Dermis microvascular lymphatic vessel endothelial cell (primary cell): ENCODE measurements at places on chromosomes 5 and 9.

DNA sequence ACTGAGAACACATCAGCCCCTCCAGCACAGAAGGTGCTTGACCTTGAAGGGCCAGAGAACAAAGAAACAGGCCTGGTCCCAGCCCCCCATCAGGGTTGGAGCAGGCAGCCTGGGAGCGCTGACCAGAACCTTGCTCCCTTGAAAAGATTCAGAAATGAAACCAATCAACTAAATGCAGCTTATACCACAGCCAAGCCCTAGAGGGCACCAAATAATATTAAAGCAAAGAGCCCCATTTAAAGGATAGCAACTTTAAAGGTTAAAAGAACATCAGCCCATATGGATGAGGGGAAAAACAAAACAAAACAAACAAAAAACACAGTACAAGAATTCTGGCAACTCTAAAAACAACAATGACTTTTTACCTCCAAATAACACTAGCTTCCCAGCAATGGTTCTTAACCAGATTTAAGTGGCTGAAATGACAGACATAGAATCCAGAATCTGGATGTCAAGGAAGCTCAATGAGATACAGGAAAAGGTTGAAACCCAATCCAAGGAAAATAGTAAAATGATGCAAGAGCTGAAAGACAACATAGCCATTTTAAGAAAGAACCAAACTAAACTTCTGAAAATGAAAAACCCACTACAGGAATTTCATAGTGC lies 471.9 kb downstream of the MTRR start:
- DNase-seq, result no peak

- no peak for DNase-seq
Measured at GRCh38 chr9:35431467-35431866, 58.4 kb upstream of the RUSC2 start.

DNA sequence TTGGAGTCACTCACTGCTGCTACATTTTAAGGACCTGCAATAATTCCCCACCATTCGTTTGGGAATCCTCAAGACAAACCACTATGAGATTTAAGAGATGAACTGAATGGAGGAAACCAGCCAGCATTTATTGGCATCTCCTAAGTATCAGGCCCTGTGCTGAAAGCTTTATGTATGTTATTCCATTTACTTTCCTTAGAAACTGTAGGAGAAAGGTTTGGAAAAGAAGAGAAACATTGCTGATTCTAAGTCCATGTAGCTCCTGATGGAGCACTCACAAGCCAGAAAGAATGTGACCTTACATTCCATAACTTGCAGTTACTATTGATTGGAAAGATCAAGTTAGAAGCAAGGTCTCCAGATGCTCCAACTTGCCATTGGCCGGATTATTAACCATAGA lies 267.4 kb downstream of the GAS1 start:
- DNase-seq, result no peak

- no peak for DNase-seq
Measured at GRCh38 chr9:106857811-106858470, 5.0 kb upstream of the ZNF462 start.

GRCh38 chr9:134552349-134552990 lies 89.1 kb upstream of the COL5A1 start:
- no peak for DNase-seq
